ENCODE measurements at places on chromosomes 2 and 18.
A peak's percentile ranks its signal among the peaks of the same experiment; 100 is the strongest.

GRCh38 chr2:101420623-101421022 is 33.3 kb upstream of the CREG2 start:
- H3K27me3 ChIP-seq: no peaks in the 10 kb centered on the region
- DNase-seq: no peak
- no peaks in the 10 kb centered on the region for H3K36me3 ChIP-seq
- H3K27ac ChIP-seq: no peak overlapping the region
- no peak overlapping the region for H3K4me3 ChIP-seq
- H3K4me1 ChIP-seq: no peaks in the 10 kb centered on the region

DNA sequence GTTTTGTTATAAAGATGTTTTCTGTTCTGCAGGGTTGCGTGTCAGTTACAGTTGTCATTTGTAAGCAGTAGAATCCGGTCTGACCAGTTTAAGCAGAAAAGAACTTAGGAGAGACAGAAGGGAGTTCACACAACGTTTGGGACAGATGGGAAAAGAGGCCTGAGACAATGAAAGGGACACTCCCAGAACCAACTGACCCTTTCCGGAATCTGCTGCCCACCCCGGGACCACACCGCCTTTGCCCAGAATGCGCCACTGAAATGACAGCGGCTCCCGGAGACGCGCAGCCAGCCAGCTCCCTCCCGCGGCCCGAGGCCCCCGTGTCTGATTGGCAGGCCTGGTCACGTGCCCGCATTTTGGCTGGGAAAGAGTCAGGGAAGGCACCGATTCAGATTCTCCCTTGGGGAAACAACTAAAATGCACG is 244.6 kb downstream of the BCL2 start:
- H3K4me1 ChIP-seq: peaks cover 11% of the 10 kb centered on the region
- H3K36me3 ChIP-seq: no peaks in the 10 kb centered on the region
- no peak overlapping the region for H3K27ac ChIP-seq
- H3K27me3 ChIP-seq: peaks cover 5% of the 10 kb centered on the region

GRCh38 chr18:74370115-74370514 is 54.5 kb downstream of the C18orf63 start:
- peaks cover 50% of the 10 kb centered on the region for H3K4me1 ChIP-seq
- peaks cover 4% of the 10 kb centered on the region for H3K27me3 ChIP-seq
- no peaks in the 10 kb centered on the region for H3K36me3 ChIP-seq
- DNase-seq: no peak
- no peak overlapping the region for H3K27ac ChIP-seq
- no peak overlapping the region for H3K4me3 ChIP-seq

GRCh38 chr18:8657050-8657820 is 48.0 kb downstream of the RAB12 start:
- no peak overlapping the region for H3K27ac ChIP-seq
- no peaks in the 10 kb centered on the region for H3K36me3 ChIP-seq
- H3K4me3 ChIP-seq: no peak overlapping the region

- H3K4me1 ChIP-seq: peaks cover 65% of the 10 kb centered on the region
- H3K36me3 ChIP-seq: no peaks in the 10 kb centered on the region
- peaks cover 8% of the 10 kb centered on the region for H3K27me3 ChIP-seq
- no peak for DNase-seq
- H3K4me3 ChIP-seq: peak overlapping the region; percentile 16
These were observed 21.6 kb upstream of the ITGB6 start for GRCh38 chr2:160221391-160222276.

- H3K4me3 ChIP-seq: no peak overlapping the region
- peaks cover 11% of the 10 kb centered on the region for H3K4me1 ChIP-seq
These were observed 41.4 kb downstream of the FECH start for GRCh38 chr18:57544936-57545660.

- peaks cover 70% of the 10 kb centered on the region for H3K36me3 ChIP-seq
- no peaks in the 10 kb centered on the region for H3K27me3 ChIP-seq
- H3K4me3 ChIP-seq: peak overlapping the region; percentile 88
- DNase-seq: no peak
- peaks cover 51% of the 10 kb centered on the region for H3K4me1 ChIP-seq
These were observed 1.4 kb downstream of the METTL8 start for GRCh38 chr2:171432206-171432968.

GRCh38 chr18:11883153-11883552 is 25.0 kb downstream of the MPPE1 start:
- no peaks in the 10 kb centered on the region for H3K27me3 ChIP-seq
- DNase-seq: no peak
- H3K4me3 ChIP-seq: no peak overlapping the region
- peaks cover 62% of the 10 kb centered on the region for H3K36me3 ChIP-seq
- H3K27ac ChIP-seq: no peak overlapping the region
- peaks cover 7% of the 10 kb centered on the region for H3K4me1 ChIP-seq

DNA sequence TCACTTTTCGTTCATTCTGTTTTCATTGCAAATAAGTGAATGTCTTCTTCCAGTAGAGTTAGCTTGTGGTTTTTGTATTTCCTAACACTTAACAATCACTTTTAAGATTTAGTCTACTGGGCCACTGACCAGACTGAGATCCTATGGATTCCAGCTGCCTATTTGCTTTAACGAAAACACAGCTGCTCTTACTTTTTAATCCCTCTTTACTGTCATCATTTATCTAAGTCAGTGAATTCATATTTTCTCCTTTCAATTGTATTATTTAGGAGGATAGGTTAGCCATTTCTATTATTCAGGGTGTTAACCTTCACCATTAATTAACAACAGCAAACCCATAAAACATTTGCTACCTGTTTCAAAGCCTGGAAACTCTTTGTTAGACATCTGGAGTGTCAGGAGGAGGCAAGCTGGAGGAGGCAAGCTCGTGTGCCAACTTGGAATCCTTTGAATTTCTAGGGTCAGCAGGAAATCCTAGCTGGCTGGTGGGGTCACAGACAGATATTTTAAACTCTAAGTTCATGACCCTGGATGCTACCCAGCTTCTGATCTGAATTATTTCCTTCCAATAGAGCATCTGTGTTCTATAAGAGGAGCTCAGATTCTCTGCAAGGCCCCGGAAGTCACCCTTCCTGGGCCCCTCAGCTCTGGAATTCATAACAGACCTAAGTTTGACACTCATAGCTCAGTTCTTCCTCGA is 385.3 kb downstream of the RBM43 start:
- no peaks in the 10 kb centered on the region for H3K36me3 ChIP-seq
- no peak for DNase-seq
- no peak overlapping the region for H3K4me3 ChIP-seq

DNA sequence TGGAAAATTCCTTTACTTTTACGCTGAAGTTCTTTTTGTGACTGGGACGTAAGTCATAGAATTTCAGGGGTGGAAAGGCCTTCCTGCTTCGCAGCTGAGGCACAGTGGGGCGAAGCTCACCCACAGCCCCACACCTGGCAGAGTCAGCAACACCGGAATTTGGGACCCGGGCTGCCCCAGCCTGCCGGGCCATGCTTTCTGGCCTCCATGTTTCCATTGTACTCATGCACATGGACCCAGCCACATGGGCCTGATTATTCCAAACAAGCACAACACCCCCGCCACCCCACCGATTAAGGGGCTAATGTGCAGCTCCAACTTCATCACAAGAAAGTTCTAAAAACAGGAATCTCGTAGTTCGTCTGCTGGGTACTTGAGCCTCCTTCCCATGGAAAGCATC is 82.5 kb downstream of the CABLES1 start:
- H3K36me3 ChIP-seq: no peaks in the 10 kb centered on the region
- H3K27ac ChIP-seq: no peak overlapping the region
- no peak overlapping the region for H3K4me3 ChIP-seq
- H3K27me3 ChIP-seq: no peaks in the 10 kb centered on the region
- H3K4me1 ChIP-seq: no peaks in the 10 kb centered on the region

GRCh38 chr2:179193759-179194394 is 70.8 kb downstream of the SESTD1 start:
- DNase-seq: no peak
- H3K36me3 ChIP-seq: peaks cover 11% of the 10 kb centered on the region
- H3K27ac ChIP-seq: no peak overlapping the region
- no peak overlapping the region for H3K4me3 ChIP-seq
- no peaks in the 10 kb centered on the region for H3K27me3 ChIP-seq

DNA sequence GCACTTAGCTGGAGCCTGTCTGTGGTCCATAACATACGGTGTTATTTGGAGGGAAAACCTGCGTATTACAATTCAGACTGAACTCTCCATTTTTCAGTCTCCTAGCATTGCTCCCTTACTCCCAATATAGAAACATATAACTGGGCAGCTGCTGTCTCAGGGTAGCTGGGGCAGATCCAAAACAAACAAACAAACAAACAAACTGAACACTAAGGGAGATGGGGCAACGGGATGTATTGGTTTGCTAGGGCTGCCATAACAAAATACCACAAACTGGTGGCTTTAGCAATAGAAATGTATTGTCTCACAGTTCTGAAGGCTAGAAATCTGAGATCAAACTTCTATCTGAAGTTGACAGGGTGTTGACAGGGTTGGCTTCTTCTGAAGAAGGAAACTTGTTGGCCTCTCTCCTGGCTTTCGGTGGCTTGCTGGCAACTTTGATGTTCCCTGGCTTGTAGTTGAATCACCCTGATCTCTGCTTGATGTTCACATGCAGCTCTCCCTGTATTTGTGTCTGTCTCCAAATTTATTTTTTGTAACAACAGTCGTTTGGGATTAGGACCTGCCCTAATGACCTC is 329.3 kb upstream of the ZNF804A start:
- DNase-seq: no peak
- H3K36me3 ChIP-seq: no peaks in the 10 kb centered on the region
- H3K4me1 ChIP-seq: no peaks in the 10 kb centered on the region
- H3K27me3 ChIP-seq: no peaks in the 10 kb centered on the region
- no peak overlapping the region for H3K27ac ChIP-seq
- no peak overlapping the region for H3K4me3 ChIP-seq

GRCh38 chr2:8514796-8515758 is 166.8 kb upstream of the ID2 start:
- H3K36me3 ChIP-seq: peaks cover 13% of the 10 kb centered on the region
- H3K27ac ChIP-seq: peak overlapping the region; percentile 97
- peak overlapping the region; percentile 62 for H3K4me3 ChIP-seq
- peak; percentile 74 for DNase-seq
- peaks cover 70% of the 10 kb centered on the region for H3K4me1 ChIP-seq
- no peaks in the 10 kb centered on the region for H3K27me3 ChIP-seq

DNA sequence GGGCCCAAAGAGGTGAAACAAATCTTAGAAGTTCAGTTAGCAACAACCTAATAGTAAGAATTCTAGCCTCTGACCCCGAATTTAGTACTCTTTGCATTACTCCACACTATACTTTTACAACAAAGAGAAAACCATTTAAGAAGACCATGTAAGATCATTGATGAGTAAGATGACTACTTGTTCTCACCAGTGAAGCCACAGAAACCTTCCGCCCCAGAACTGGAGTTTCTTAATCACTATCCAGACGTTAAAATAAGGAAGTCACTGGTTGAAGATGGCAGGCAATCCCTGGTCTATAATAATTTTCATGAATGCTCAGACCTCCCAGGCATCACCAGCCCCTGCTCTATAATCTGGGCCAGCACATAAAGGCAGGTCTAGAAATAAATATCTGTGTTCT is 95.0 kb downstream of the TMEM163 start:
- peaks cover 17% of the 10 kb centered on the region for H3K4me1 ChIP-seq
- H3K36me3 ChIP-seq: no peaks in the 10 kb centered on the region
- no peak overlapping the region for H3K4me3 ChIP-seq
- no peaks in the 10 kb centered on the region for H3K27me3 ChIP-seq
- H3K27ac ChIP-seq: no peak overlapping the region

DNA sequence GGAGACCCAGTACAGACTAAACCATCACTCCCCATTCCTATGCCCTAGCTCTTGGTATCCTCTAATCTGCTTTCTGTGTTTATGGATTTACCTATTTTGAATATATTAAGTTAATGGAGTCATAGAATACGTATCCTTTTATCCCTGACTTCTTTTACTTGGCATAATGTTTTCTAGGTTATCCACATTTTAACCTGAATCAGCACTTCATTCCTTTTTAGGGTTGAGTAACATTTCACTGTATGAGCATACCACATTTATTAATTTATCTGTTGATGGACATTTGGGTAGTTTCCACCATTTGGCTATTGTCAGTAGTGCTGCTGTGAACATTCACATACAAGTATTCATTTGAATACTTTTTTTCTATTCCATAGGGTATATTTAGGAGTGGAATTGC is 157.3 kb upstream of the CTNNA2 start:
- H3K27ac ChIP-seq: no peak overlapping the region
- no peaks in the 10 kb centered on the region for H3K4me1 ChIP-seq
- DNase-seq: no peak

- no peak overlapping the region for H3K4me3 ChIP-seq
- no peaks in the 10 kb centered on the region for H3K36me3 ChIP-seq
- H3K4me1 ChIP-seq: no peaks in the 10 kb centered on the region
- no peak overlapping the region for H3K27ac ChIP-seq
These were observed 175.5 kb upstream of the MGAT5 start for GRCh38 chr2:134078354-134078753.

DNA sequence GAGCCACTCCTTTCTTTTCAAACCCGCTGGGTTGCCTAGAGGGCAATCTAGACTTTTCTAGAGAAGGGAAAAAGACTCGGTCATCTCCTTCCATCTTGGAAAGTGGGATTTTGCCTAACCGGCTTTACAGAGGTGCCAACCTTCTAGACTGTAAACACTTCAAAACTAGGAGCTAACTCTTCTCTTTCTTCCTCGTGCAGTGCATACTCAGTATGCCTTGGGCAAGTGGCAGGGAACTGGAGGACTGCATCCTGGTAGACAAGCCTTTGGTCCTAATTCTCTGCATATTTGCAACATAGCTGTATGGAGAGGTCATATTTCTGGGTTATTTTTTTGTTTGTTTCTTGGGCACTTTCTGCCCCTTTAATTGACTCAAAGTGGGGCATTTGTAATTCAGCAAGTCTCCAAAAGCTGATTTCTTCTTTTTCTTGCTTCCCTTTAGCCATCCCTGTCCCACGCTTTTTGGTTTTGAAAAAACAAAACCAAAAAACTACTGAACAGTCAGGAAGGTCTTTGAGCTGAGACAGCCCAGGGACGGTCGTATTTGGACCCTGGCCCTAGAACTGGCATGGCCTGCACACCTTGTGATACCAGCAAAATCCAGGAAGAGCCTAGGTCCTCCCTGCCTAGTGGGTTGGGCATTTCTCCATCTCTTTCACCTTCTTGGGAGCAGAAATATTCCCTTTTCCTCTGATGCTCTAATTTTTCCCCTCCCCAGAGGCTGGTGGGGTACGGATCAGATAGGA is 5.8 kb upstream of the GATA6 start:
- no peak for DNase-seq
- no peak overlapping the region for H3K4me3 ChIP-seq
- no peaks in the 10 kb centered on the region for H3K36me3 ChIP-seq
- no peak overlapping the region for H3K27ac ChIP-seq
- peaks cover 76% of the 10 kb centered on the region for H3K27me3 ChIP-seq

DNA sequence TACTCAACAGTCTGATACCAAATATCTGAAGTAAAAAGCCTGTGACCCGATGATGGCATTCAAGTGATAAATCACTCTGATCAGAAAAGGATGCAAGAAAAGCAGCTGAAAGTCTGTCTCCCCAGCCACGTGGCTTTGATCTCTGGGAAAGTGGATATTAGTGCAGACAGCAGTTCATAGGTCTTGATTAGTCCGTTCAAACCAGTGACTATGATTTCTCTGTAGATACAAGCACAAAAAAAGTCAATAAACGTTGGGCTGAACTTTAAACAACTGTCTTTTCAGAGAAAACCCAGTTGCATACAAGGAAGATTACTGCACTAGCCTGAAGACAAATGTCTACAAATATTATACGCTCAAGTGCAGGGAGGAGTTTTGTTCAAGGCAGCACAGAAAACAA is 107.7 kb upstream of the CDC42EP3 start:
- no peaks in the 10 kb centered on the region for H3K4me1 ChIP-seq
- H3K36me3 ChIP-seq: no peaks in the 10 kb centered on the region
- DNase-seq: no peak
